T-helper 22 cell (primary cell): ENCODE measurements at places on chromosomes 1 and 21.

DNA sequence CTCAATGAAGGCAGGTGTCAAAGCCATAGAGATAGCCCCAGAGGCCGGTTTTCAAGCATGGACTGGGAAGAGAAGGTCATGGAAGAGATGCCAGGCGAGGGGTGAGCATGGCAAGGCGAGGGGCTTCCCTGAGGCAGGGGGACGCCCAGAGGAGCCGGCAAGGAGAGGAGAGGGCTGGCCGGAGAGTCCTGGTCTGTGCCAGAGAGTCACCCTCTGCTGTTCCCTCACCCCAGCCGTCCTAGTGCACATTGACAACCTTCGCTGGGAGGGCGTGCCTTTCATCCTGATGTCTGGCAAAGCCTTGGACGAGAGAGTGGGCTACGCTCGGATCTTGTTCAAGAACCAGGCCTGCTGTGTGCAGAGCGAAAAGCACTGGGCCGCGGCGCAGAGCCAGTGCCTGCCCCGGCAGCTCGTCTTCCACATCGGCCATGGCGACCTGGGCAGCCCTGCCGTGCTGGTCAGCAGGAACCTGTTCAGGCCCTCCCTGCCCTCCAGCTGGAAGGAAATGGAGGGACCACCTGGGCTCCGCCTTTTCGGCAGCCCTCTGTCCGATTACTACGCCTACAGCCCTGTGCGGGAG lies 28.8 kb downstream of the H6PD start:
- DNase-seq: no peak

DNA sequence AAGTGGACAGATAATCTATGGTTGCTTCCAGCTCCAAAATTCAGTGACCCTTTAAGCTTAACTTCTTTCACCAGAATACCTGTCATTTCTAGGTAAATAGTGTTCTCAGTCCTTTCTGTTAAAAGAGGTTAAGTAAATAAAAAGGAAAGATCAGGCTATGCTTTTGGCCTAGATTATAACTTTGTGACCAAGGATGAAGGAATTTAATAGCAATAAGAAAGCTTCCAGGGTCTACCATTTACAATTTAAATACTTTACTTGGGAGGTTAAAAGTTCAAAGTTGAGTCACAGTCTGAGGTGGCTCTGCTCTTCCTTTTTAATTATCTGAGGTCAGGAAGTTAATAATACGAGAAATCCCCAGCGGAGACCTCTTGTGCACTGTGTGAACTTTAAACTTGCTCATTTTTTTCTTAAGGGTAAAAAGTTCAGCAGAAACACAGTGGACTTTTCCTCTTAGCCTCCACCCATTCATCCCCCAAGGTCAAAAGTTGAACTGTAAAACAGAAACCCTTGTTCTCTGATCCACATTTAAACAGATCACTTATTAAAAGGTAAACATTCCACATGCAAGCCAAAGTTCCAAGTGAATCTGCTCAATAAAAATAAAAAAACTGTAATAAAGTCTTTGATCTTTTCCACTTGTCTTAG lies 187.1 kb downstream of the NRIP1 start:
- no peak for DNase-seq

- peak; percentile 51 for DNase-seq
Observed at GRCh38 chr1:12208764-12209494, 20.9 kb upstream of the VPS13D start.

GRCh38 chr1:157198619-157199420 lies 60.6 kb upstream of the ETV3 start:
- no peak for DNase-seq

DNA sequence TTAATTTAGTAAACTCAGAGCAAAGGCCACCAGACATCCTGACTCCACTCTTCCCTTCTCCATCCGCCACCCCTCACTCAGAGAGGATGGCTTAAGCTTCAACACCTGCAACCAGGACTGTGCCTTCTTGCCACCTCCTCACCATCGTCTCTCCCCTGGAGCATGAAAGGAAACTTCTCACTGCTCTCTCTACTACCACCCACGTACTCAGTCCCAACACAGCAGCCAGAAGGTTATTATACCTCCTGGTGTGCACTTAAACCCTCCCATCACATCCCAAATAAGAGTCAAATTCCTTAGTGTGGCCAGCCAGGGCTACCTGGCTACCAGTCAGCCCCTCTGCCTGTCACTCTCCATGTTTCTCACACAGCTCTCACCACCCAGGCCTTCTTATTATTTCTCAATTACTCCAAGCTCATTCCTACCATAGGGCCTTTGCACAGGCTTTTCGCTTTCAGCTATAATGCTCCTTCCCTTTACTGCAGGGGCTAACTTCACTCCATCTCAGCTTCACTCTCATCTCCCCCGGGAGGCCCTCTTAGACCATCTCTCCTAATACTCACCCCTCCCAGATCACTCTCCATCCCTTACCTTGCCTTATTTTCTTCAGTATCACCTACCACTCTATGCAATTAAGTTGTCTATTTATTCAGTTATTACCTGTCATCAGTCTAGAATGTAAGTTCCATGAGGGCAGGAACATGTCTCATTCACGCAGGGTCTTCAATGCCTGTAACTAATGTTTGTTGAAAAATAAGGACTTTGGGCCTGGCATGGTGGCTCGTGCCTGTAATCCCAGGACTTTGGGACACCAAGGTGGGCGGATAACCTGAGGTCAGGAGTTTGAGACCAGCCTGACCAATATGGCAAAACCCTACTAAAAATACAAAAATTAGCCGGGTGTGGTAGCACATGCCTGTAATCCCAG lies 137.5 kb downstream of the TOMM20 start:
- DNase-seq: no peak

- DNase-seq: no peak
Observed at GRCh38 chr21:17554679-17555465, 42.0 kb downstream of the CXADR start.

DNA sequence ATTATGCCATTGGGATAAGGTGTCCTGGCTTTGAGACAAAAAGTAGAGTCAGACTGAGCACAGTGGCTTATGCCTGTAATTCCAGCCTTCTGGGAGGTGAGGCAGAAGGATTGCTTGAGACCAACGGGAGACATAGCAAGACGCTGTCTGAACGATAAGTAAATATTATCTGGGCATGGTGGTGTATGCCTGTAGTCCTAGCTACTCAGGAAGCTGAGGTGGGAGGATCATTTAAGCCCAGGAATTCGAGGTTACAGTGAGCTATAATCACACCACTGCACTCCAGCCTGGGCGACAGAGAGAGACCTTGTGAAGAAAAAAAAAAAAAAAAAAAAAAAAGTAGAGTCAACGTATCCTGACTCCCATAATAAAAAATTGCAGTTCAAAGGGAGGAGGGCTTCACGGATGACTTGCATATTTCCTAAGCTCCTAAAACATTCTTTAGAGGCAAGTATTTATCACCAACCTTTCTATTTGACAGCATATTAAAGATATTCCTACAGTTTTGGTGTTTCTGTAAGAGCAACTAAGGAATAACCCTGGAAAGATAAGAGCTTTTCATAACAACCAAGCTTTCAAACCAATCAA lies 141.2 kb downstream of the SLC44A5 start:
- no peak for DNase-seq

- no peak for DNase-seq
Observed at GRCh38 chr1:207486198-207486597, 9.8 kb upstream of the CR1 start.

DNA sequence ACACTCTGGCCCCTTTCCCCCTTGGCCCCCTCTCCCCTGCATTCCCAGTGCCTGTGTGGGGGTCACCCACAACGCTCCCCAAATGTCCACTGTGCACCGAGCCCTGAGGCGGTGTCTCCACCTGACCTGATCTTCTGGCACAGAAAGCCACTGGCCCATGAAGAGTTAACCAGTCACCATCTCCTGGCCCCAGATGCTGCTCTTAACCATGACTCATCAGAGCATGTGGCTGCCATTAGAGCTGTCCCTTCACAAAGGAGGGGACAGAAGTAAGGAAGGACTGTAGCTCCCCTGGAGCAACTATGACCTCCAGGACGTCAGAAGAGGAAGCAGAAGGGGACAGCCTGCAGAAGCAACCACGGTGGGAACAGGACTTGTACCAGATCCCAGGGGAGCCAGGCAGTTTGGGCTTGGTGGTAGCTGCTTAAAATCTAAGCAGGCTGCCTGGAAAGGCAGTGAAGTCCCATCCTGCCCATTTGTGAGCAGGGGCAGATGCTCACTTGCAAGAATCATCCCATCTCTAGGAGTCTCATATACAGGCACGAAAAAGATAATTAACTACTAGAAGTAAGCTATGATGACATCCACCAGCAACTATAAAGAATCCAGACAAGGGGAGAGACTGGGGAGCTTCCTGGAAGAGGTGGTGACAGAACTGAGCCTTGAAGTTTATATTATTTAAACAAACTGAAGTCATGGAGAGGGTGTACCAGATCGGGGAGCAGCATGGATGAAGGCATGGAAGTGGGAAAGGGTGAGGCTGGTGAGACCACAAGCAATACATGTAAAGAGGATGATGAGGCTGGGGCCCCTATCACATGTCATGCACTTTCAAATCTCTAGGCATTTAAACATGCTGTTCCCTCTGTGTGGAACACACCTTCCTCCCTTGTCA lies 1.1 kb upstream of the TTC39A start:
- DNase-seq: no peak

GRCh38 chr1:27755865-27756264 lies 17.2 kb upstream of the STX12 start:
- no peak for DNase-seq

DNA sequence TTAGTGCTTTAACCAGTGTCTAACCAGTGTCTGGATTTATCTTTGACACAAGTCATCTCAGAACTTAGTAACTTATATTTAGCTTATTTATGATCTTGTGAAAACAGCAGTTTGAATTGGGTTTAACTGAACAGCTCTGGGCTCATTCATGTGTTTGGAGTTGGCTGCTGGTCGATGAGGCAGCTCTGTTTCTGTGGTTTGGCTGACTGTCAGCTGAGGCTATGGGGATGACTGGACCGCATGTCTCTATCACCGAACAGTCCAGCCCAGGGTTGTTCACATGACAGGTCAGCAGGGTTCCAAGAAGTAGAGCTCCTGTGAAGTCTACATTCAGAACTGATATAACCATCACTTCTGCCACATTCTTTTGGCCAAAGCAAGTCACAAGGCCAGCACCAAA lies 29.1 kb upstream of the C21orf91 start:
- no peak for DNase-seq

DNA sequence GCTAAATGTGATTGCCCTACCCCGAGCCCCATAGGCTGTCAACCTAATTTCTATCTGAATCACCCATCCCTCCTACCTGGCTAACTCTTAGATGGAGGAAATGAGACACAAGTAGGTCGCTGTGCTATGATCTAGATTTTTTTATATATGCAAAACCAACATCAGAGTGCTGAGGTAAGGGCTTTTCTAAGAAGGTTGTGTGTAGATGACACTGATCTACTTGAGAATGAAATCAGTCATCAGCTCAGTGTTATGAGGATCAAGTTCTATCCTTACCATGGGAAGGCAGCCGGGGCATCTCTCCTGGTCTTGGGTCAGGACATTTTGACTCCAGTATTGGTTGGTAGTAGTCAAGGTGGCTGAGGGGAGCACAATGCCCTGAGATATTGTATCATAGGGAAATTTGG lies 23.6 kb downstream of the SLAMF1 start:
- DNase-seq: peak; percentile 31

GRCh38 chr21:35138665-35139381 lies 89.7 kb upstream of the RUNX1 start:
- no peak for DNase-seq

DNA sequence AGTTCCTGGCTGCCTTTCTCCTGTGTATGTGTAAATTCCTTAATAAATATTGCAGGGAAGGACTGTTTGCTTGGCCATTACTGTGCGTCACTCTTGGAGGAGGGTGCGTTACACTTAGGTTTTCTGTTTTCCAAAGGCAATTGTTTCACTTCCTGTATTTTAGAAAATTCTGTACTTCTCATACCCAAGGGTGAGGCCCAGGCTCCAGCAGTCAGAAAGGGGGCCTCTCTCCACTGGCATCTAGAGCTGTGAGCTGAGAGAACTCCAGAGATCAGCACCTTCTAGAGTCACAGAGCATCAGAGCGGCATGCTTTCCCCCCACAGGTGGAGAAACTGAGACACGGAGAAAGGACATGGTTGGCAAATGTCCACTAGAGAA lies 27.0 kb upstream of the ZFP69B start:
- no peak for DNase-seq

GRCh38 chr1:29531596-29531995 lies 295.3 kb downstream of the PTPRU start:
- DNase-seq: no peak

- no peak for DNase-seq
Observed at GRCh38 chr1:230224101-230224960, 157.3 kb downstream of the GALNT2 start.

DNA sequence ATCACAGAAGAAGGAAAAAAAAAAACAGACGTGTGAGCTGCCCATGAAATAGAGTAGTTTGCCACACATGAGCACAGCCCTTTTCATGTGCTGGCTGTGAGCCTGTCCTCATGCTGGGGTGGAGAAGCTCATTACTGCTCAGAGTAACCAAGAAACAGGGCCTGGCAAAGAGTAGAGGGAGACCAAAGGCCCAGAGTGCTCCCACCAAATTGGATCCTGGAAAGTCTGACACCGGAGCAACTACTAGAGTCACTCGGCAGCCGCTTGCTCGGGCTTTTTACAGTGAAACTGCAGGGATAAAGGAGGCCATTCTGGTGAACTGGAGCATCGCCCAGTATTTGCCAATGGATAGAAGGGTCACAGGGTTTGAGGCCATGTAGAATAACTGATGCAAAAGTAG lies 64.4 kb upstream of the BARHL2 start:
- no peak for DNase-seq

GRCh38 chr1:11741919-11742558 lies 6.1 kb downstream of the AGTRAP start:
- no peak for DNase-seq

DNA sequence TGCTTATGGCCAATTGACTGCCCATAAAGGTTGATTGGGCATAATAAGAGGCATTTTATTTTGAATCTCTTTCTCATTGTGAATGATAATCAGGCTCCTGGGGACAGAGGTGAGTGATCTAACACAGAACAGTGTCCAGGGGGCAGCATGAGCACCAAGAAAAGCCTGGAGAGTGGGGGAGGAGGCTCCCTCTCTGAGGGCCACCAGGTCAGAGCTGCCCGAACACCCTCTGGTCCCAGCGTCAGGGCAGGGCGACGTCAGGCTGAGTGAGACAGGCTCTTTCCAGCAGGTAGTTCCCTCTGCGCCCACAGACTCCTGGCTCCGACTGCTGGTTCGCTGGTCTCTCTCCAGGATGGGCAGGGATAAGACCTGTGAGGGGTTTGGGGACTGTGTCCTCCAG lies 250.2 kb upstream of the C1orf174 start:
- no peak for DNase-seq
